ENCODE measurements at places on chromosomes 16 and 17.

DNA sequence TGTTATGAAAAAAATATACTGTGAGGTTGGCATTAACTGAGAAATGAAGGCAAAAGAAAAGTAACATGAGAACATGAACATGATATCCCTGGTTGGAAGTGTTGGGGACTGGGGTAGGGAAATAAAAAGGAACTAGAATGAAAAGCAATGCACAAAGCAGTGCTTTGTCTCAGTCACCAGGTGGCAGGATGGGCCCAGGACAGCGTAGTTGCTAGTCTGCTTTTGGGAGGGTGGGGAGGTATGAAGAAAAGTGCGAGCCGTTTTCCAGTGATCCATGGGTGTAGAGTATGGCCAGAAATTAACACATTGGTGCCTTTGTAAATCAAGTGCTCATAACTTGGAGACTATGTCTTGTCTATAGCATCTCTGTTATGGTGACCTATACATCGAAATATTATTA is 662.5 kb upstream of the SALL1 start:
- DNase-seq: no peak
- H3K27ac ChIP-seq: no peak overlapping the region
- no peaks in the 10 kb centered on the region for H3K4me1 ChIP-seq
- H3K27me3 ChIP-seq: no peaks in the 10 kb centered on the region

DNA sequence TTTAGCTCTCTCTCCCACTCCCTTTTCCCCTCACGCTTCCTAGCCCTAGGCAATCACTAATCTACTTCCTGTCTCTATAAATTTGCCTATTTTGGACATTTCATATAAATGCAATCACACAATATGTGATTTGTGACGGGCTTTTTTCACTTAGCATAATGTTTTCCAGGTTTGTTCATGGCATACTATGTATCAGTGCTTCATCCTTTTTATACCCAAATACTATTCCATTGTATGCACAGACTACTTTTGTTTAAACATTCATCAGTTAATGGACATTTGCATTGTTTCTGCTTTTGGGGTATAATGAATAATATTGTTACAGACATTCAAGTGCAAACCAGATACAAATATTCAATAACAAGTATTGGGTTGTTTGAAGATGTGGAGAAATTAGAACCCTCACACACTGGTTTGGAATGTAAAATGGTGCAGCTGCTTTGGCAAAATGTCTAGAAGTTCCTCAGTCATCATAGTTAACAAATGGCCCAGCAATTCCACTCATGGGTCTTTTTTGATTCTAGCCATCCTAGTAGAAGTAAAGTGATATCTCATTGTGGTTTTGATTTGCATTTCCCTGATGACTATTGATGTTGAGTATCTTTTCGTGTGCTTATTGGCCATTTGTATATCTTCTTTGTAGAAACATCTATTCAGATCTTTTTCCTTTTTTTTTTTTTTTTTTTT is 67.7 kb downstream of the TBX4 start:
- no peak for DNase-seq
- no peak overlapping the region for H3K27ac ChIP-seq
- H3K4me3 ChIP-seq: no peak overlapping the region
- no peaks in the 10 kb centered on the region for H3K27me3 ChIP-seq
- H3K36me3 ChIP-seq: no peaks in the 10 kb centered on the region
- no peaks in the 10 kb centered on the region for H3K4me1 ChIP-seq

DNA sequence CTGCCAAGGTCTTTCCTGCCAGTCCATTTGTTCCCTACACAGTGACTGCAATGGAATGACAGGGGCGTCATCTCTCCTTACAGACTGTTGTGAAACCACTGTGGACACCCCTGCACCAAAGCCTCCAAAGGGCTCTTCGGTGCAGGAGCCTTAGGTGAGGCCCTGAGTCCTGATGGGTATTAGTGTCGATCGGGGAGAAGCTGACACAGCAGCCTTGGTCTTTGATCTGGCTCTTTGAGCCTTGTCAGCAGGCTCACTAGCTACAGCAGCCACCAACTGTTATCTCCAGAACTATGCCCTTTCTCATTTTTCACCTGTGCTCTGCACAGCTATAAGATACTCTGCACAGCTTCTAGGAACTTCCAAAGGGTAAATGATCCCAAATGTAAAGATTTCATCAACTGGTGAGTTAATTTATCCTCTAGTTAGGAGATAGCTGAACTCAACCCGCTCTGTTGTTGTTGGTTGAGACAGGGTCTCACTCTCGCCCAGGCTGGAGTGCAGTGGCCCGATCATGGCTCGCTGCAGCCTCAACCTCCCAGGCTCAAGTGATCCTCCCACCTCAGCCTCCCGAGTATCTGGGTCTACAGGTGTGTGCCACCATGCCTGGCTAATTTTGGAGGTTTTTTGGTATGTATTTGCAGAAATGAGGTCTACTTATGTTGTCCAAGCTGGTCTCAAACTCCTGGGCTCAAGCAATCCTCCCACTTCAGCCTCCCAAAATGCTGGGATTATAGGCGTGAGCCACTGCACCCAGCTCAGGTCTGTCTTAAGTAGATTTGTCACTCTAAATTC is 19.7 kb downstream of the G6PC1 start:
- no peaks in the 10 kb centered on the region for H3K27me3 ChIP-seq
- H3K36me3 ChIP-seq: no peaks in the 10 kb centered on the region
- no peak overlapping the region for H3K27ac ChIP-seq
- no peak overlapping the region for H3K4me3 ChIP-seq
- peaks cover 6% of the 10 kb centered on the region for H3K4me1 ChIP-seq

- no peaks in the 10 kb centered on the region for H3K36me3 ChIP-seq
- peak; percentile 37 for DNase-seq
- H3K4me1 ChIP-seq: peaks cover 19% of the 10 kb centered on the region
Observed at GRCh38 chr16:88920618-88921590, 54.4 kb upstream of the PABPN1L start.

GRCh38 chr16:31484491-31485171 is 1.7 kb downstream of the SLC5A2 start:
- H3K4me3 ChIP-seq: no peak overlapping the region
- H3K27ac ChIP-seq: no peak overlapping the region
- no peaks in the 10 kb centered on the region for H3K4me1 ChIP-seq
- no peaks in the 10 kb centered on the region for H3K27me3 ChIP-seq
- DNase-seq: no peak

- peaks cover 14% of the 10 kb centered on the region for H3K4me1 ChIP-seq
- DNase-seq: peak; percentile 73
- no peaks in the 10 kb centered on the region for H3K27me3 ChIP-seq
- H3K4me3 ChIP-seq: peak overlapping the region; percentile 74
Observed at GRCh38 chr16:53435066-53435688, 906 bp downstream of the RBL2 start.

DNA sequence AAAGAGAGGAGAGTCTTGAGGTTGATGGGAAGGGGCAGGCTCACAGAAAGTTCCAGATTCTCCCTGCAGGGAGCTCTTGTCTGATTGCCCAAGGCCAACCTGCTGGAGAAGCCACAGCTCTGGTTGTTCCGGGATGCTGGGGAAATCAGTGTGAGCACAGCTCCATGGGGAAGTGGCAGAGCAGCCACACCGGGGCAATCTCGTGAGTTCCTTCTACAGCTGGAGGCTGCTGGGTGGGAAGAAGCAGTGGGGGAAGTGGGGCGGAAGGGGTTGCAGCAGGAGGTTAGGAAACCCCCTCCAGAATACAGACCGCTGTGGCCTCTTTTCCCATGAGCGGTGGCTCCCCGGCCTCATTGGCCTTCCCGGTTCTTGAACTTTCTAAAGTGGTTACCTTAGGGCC is 34.0 kb downstream of the KIAA0513 start:
- no peaks in the 10 kb centered on the region for H3K4me1 ChIP-seq
- no peak overlapping the region for H3K4me3 ChIP-seq
- H3K36me3 ChIP-seq: no peaks in the 10 kb centered on the region
- DNase-seq: no peak
- no peak overlapping the region for H3K27ac ChIP-seq
- H3K27me3 ChIP-seq: no peaks in the 10 kb centered on the region

GRCh38 chr16:1413684-1414531 is 596 bp downstream of the UNKL start:
- H3K4me1 ChIP-seq: 0 out of 2 replicates have a peak, but pooled peaks cover 4% of the 10 kb centered on the region
- no peak overlapping the region for H3K27ac ChIP-seq
- H3K27me3 ChIP-seq: no peaks in the 10 kb centered on the region
- H3K4me3 ChIP-seq: peak overlapping the region; percentile 76
- H3K36me3 ChIP-seq: no peaks in the 10 kb centered on the region
- DNase-seq: peak; percentile 41

Measured in PC-3 (cell line).